NCI-H2171 (cell line): ENCODE measurements at places on chromosomes 13 and 19.

GRCh38 chr13:73216381-73216831 lies 157.6 kb downstream of the KLF5 start:
- DNase-seq = no peak

DNA sequence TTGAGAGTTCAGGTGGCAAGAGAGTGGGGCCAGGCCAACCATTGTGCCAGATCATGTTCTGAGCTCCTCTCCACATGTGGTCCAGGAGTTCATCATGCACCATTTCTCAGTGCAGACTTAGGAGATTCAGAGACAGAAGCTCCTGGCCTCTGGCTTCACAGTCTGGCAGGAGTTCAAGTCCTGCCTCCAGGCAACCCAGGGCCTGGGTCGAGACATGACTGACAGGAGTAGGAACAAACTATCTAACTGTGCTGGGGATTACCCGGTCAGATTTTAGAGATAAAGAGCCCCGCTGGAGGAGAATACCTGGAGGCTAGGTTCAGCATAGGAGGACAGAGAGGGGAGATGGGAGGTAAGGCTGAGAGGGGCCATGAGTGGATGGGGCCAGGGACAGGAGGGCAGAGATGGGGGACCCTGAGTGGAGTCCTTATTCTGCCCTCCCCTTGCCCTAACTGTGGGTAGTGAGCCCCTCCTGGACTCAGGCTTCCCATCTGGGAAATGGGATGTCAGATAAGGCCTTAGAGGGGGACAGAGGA lies 906 bp upstream of the CYP4F11 start:
- DNase-seq = no peak

DNA sequence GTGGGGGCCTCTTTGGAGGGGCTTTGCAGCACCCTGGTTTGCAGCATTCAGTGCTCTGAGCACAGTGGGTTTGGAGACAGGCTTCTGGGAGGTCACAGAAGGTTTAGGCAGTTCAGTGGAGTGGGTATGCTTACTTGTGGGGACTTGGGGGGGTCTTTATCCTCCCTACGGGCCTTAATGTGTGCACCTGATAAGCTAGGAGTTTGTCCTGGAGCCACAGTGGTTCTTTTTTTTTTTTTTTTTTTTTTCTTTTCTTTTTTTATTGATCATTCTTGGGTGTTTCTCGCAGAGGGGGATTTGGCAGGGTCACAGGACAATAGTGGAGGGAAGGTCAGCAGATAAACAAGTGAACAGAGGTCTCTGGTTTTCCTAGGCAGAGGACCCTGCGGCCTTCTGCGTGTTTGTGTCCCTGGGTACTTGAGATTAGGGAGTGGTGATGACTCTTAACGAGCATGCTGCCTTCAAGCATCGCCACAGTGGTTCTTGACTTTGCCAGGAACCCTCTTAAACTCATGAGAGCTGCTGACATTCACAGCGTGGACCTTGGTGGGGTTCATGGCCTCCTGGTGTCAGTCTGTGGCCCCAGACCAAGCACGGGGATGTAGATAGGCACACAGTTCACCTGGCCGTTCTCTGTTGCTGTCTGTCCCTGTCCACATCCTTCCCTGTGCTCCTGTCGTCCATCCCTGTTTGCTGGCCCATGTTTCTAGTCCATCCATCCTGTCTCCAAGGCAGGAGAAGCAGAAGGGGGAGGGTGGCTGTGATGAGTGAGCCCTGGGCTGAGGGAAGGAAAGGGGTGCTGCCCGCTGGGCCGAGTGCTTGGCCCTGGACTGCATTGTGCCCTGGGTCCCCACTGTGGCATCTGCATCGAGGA lies 2.7 kb downstream of the EGLN2 start:
- no peak for DNase-seq

- no peak for DNase-seq
Observed at GRCh38 chr19:6292006-6292405, 12.2 kb upstream of the MLLT1 start.

DNA sequence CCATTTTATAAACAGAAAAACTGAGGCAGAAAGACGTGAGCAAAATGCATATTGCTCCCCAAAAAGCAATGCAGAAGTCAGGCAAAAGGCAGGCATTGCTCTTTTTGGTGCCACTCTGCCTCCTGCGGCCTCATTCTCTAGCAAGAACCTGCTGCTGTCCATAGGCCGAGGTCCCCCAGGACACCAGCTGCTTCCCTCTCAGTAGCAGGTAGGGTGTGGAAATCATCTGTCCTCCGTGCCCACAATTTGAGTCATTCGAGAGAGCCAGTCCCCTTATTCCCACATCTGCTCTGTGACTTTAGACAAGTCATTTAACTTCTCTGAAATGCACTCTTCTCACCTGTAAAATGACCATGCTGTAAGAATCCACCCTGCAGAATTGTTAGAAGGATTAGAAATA lies 50.0 kb downstream of the TNFRSF19 start:
- no peak for DNase-seq

DNA sequence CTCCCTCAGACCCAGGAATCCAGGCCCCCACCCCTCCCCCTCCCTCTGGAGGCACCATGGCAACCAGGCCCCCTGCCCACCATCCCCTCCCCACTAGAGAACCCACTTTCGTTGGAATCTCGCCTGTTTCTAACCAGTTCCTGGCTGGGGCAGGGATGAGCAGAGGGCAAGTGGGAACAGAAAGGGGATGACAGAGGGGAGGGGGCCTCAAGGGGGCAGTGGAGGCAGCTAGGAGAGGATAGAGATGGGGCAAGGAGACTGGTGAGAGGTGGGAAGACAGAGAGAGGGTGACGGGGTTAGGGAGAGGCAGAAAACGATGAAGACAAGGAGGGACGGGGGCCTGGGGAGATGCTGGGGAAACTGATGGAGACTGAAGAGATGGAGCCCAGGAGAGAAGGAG lies 586 bp upstream of the C19orf81 start:
- no peak for DNase-seq

DNA sequence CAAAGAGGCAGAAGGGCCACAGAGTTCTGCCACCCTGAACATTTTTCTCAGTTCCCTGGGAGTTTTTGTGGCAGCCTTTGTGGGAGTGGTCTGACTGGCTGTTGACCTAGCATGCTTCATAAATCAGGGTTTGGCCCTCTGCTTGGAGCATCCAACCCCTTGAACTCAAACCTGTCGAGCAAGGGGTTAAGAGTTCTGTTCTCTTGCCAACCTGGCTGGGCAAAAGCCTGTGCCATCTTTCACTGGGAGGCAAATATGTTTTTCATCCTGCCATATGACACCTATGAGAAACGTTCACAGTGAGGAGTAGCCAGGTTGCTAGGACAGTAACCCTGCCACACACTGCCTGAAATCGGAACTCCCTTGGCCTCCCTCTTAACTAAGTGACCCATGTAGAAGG lies 7.7 kb upstream of the TEX26 start:
- no peak for DNase-seq

- DNase-seq = no peak
Observed at GRCh38 chr13:110463871-110464510, 97.5 kb downstream of the RAB20 start.

DNA sequence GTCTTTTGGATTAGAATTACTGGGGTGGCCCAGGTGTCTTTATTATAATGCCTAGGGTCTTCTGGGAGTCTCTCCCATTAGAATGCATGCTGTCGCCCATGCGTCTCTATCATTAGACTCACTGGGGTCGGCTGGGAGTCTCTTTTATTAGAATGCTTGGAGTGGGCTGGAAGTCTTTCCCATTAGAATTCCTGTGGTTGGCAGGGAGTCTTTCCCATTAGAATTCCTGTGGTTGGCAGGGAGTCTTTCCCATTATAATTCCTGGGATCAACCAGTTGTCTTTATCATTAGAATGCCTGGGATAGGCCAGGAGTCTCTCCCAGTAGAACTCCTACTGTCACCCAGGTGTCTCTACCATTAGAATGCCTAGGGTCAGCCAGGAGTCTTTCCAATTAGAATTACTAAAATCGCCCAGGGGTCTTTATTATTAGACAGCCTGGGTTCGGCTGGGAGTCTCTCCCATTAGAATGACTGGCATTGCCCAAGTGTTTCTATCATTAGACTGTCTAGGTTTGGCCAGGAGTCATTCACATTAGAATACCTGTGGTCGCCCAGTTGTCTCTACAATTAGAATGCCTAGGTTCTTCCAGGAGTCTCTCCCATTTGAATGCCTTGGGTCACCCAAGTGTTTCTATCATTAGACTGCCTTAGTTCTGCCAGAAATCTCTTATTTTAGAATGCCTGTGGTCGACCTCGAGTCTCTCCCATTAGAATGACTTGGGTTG lies 1558.5 kb downstream of the UQCRFS1 start:
- no peak for DNase-seq
